NCI-H1930 (cell line): ENCODE measurements at places on chromosomes 3 and 15.

DNA sequence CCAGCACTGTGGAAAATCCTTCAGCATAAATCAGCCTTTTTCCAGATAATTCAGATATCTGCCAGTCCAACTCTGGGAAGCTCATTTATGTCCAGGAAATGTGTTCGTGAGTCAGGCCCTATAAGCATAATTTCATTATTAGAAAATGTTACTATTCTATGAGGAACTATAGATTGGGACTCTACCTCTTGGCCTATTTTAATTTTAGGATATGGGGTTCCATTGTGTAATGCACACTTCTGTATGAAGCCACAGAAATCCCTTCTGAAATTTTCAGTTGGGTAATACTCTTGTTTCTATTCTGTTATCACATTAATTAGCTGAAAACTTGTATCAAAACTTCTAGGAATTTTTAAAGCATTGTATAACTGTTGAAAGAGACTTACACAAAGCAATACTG is 43.9 kb upstream of the IL12A start:
- DNase-seq: no peak

DNA sequence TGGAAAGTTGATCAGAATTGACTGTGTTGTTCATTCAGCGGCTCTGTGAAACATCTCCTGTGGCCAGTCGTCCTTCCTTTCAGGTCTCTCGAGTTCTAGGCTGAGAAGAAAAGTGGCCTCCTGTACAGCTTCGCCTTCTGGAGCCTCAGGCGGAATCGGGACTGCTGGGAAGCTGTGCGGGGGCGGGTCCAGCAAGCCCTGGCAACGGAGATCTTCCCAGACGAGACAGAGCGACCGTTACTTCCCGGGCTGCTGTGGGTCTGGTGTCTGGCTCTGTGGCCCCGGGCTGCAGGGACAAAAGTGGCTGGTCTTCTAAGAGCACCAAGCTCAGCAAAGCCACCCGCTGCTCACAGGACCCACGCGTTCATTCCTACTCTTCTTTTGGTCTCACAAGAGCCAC is 88.6 kb upstream of the CACNA2D3 start:
- DNase-seq: no peak

GRCh38 chr3:59798372-59799086 is 748.7 kb upstream of the CFAP20DC start:
- no peak for DNase-seq

GRCh38 chr3:28916713-28917499 is 364.0 kb upstream of the RBMS3 start:
- no peak for DNase-seq

DNA sequence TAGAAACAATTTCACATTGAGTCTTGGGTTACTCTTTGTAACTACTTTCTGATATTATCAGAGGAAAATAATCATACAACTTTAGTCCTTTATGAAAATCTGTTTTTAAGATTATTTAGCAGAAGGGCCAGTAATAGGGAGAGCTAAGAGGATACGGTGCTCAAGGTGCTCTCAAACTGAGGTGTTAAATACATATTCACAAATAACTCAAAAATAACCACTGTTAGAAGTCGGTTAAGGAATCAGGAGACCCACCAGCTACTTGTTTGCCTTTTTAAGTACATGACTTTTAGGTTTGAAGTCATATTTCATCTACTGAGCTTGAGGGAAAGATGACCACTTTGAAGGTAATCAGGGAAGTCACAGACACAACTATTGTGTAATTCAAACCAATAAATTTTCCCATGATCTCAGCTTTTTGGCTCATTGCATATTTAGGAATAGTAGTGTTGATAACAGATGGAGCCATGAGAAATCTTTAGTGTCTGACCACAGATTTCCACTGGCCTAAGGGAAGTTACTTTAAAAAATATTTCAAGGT is 1.4 kb upstream of the RSRC1 start:
- no peak for DNase-seq

DNA sequence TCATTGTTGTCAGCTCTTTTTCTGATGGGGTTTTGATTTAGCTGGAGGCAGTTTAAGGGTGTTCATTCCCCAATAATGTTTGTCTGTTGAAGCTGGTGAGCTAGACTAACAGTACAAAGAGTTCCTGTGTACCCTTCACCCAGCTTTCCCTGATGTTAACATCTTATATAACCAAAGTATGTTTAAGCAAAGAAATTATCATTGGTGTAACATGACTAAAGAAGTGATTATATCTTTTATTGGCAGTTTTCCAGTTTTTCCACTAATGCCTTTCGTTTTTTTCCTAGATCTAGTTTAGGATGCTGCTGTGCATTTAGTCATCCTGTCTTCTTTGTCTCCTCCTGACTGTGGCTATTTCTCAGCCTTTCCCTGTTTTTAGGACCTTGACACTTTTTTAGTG is 165.6 kb downstream of the LPP start:
- DNase-seq: no peak

- no peak for DNase-seq
These were observed 28.5 kb downstream of the MFSD1 start for GRCh38 chr3:158830391-158830790.

DNA sequence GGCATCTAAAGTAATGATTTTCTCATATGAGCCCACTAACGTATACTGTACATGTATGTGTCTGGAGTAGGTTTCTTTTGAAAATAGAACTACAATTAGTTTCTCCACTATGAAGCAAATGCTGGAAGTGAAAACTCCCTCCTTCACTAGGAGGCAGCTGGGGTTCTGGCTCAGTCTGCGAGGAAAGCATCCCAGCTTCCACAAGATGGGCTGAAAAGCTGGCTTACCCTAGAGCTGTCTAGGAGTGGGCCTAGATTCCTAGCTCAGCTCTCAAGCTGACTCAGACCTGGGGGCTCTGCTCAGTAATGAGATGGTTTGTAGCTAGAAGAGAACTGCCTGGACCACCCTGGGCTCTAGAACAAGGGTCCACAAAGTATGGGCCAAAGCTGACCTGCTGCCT is 268.3 kb downstream of the THRB start:
- no peak for DNase-seq

- DNase-seq: no peak
These were observed 65.8 kb upstream of the LARS2 start for GRCh38 chr3:45322616-45323015.

DNA sequence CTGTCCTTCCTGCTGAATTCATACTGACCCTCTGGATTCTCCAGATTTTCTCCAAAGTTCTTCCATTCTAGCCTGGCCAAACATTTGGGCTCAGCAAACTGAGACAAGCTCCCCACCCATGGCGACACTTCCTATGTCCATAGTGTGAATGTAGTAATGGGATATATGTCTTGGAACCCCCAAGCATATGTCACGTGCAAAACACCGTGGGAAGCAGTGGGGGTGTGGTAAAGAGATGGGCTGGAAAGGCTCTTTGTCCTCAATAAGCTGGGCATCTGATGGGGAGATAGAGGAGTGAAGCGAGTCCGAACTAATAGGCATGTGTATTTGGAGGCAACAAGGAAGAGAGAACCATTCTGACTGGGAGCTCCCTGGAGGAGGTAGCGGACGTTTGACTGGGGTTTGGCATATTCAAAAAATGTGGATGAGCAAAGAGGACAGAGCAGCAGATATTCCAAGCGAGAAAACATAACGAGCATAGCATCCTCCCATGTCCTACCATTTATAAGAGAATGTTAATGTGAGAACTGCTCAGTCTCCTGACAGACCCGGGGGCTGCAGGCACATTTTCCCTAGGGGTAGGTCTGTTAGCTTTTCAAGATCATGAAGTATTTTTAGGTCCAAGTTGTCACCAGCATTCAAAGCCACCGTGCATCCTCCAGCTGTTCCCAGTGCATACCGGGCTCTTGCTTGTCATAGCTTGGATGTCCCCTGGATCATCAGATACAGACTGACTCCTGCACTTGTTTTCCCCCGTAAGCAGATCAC is 25.6 kb downstream of the TPM1 start:
- DNase-seq: no peak

GRCh38 chr15:93312891-93313486 is 224.0 kb upstream of the RGMA start:
- no peak for DNase-seq

- no peak for DNase-seq
These were observed 35.1 kb upstream of the SPTBN5 start for GRCh38 chr15:41928637-41929620.

- no peak for DNase-seq
These were observed 3.7 kb downstream of the GPR62 start for GRCh38 chr3:51958603-51959521.

DNA sequence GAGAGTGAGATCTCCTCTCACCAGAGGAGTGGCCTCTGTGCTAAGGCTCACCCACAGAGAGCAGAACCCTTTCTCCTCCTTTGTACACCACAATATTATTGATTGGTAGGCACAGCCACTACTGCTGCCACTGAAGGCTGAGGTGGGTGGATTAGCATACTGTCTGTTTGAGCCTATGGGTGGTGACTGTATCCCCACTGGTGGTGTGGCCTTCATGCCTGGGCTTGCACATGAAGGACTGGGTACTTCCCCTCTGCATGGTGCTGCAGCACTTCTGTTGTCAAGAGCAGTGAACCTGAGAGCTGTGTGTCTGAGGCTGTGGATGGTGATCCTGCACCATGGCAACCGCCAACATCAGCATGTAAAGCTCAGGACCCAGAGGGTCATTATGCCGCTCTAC is 35.7 kb upstream of the NECTIN3 start:
- no peak for DNase-seq

GRCh38 chr3:14907043-14907966 is 40.1 kb upstream of the NR2C2 start:
- no peak for DNase-seq

GRCh38 chr15:58136731-58137130 is 1.4 kb upstream of the AQP9 start:
- DNase-seq: no peak

- DNase-seq: no peak
These were observed 191.7 kb downstream of the GOLGA6L6 start for GRCh38 chr15:20349774-20350498.

DNA sequence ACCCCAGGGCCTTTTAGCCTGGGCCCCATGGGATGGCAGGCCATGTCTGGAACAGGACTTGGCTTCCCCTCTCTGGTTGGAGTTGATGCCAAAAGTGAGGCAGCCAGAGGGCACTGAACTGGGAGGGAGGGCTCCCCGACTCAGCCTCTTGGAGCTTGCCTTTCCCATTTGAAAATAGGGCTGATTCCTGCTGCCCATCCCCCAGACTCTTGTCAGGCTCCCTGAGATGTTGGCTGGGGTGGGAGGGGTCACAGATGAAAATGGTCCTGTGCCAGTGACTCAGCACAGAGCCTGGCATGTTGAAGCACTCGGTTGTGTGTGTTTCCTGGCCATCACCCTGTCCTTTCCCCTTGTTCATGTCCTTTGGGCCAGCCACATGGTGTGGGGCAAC is 6.6 kb downstream of the PPCDC start:
- DNase-seq: no peak

DNA sequence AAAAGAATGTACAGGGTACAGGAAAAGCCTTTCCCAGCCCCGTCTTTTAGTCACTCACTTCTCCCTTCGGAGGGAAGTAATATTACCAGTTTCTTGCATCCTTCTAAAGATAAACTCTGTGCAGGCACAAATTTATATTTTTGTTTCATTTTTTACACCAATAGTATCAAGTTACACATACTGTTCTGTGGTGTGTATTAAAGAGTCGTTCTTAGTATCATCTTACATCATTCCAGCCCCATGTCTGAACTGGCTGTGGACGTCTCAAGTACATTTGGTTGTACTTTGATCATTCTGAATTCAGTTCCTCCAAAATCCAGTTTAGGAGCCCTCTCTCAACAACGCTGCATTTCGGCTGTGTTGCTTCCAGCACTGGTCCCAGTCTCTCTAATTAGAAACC is 68.7 kb downstream of the LMLN start:
- no peak for DNase-seq

GRCh38 chr3:87797872-87798566 is 260.8 kb downstream of the CGGBP1 start:
- DNase-seq: no peak

DNA sequence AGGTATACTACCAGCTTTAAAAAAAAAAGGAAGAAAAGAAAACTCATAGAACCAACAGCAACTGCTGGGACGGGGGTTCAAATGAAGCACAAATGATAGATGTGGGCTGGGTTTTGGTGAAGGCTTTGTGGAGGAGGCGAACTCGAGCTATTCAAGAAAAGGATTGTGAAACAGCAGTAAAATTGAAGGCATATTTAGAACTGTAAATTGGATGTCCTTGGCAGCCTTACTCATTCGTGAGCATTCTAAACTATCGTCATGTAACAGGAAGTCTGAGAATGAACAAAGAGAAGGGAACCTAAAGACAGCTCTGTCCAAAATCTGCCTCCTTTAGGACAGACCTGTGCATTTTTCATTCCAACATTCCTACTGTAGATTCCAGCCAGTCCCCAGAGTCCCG is 97.8 kb downstream of the LARS2 start:
- no peak for DNase-seq

DNA sequence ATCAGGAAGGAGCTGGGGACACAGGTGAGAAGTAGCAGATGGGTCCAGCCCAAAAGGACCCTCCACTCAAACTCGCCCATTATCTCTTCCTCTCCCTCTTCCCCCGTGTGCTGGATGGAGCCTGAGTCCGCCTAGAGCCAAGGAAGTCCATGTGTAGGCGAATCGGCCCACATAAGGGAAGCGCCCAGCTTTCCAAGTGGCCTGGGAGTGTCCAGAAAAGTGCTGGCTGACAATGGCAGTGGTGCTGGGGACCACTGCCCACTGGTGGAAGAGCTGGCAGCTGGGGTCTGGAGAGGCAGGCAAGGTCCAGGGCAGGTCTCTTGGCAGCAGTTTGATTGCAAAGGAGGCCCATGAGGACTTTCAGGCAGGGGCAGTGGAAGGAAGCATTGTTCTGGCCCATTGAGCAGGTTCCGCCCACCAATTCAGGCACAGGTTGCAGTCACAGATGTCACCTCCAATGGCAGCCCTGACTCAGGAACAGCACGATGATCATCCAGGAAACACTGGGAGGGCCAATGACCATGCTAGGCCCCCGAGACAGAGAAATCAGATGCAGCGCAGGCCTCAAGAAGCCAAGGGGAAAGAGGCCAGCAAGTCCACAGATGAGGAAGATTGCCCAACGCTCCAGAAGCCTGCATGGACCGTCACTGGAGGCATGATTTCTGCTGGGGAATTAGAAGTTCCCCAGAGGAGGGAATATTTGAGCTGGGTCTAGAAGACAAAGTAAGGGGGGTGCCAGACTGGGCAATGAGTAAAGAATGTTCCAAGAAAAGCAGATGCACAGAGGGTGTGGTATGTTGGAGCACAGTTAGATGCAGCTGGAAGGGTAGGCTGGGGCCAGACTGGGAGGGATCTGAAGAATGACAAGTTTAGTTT is 3.0 kb downstream of the MFGE8 start:
- no peak for DNase-seq

- no peak for DNase-seq
These were observed 17.9 kb downstream of the HRH1 start for GRCh38 chr3:11172096-11172690.

GRCh38 chr3:152505926-152506325 is 237.2 kb downstream of the MBNL1 start:
- DNase-seq: no peak

- no peak for DNase-seq
These were observed 178.8 kb downstream of the OPA1 start for GRCh38 chr3:193771653-193772421.
